ENCODE measurements at places on chromosomes 11 and 22. TPM values are rescaled to one million over a fixed set of nuclear protein-coding genes. Genes with fewer than 3 reads are reported as not detected.

INS gene
- total RNA-seq, result not detected

GRCh38 chr11:129119036-129119435 lies 73.1 kb downstream of the ARHGAP32 start:
- DNase-seq, result no peak

GRCh38 chr11:31767685-31768084 lies 43.4 kb downstream of the PAX6 start:
- no peak for DNase-seq

GRM5 gene
- total RNA-seq, result 0.15 TPM

FAM181B gene
- total RNA-seq, result not detected

OR5P2 gene
- total RNA-seq, result 0.10 TPM
